ENCODE measurements at places on chromosomes 7 and 10.

DNA sequence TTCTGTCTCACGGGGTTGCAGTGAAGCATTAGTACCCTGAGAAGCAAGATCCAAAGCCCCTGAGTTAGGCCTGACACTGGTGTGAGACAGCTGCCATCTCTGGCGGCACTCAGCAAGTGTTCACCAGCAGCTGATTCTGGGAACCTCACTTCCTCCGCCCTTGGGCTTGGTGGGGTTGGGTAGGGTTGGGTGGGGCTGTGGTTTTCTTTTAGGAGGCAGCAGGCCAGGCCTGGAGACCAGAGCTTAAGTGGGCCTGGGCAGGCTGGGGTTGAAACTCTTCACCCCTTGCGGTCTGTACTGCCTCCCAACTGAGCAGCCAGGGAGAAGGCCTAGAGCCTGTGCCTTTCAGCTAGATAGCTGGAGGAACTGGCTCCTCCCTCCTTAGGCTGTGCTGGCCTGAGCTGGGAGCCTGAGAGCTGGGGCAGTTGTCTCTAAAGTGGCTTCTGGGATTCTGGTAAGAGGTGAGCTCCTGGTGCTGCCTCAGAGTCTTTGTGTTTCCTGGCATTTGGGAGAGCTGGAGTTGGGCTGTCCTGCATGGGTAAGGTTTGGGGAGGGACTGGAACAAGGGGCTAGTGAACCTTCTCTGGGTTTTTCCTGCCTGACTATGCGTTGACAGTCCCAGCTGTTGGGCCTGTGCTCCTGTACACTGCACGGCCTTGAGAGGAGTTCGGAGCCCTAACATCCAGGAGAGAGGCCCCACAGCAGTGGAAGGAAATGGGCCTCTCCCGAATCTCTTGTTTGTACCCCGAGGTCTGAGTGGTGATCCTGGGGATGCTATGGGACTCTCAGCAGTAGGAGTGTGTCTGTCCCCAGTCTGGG is 5.1 kb downstream of the TSPAN14 start:
- no peak for DNase-seq

- no peak for DNase-seq
Measured at GRCh38 chr7:68929781-68930261, 668.5 kb upstream of the AUTS2 start.

GRCh38 chr7:135913404-135913803 is 63.8 kb downstream of the MTPN start:
- DNase-seq, result no peak

- DNase-seq, result no peak
Measured at GRCh38 chr10:24848195-24848594, 104.2 kb downstream of the PRTFDC1 start.

GRCh38 chr7:116906391-116906790 is 44.0 kb downstream of the CAPZA2 start:
- no peak for DNase-seq

GRCh38 chr10:118020365-118020764 is 26.4 kb downstream of the RAB11FIP2 start:
- no peak for DNase-seq

DNA sequence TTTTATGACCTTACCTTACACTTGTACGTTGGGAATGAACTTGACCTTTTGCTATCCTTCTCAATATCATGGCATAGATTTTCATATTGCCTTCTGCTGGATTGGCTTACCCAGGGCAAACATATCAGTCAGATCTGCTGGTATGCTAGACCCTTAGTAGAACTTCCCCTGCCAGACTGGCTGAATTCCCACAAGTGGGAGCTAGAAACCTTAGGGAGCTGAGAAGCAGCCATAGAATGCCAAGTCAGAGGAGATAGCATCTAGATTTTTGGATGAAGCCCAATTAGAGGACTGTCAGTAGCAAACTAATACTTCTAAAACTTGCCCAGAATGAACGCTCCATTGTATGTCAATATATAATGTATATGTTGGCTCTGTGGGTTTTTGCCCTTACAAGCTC is 385.0 kb downstream of the NXPH1 start:
- DNase-seq, result no peak

DNA sequence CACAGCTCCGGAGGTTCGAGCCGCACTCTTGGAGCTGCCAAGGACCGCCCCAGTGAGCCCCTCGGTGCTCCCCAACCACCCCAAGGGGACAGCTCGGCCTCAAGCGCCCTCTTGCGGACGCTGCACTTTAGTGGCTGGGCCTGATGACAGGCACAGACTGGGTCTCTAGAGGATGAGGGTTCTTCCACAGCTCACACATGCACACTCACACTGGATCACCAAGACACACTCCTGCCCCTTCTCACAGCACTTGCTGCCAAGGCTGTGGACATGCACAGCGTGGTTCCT is 2.1 kb downstream of the RET start:
- no peak for DNase-seq

DNA sequence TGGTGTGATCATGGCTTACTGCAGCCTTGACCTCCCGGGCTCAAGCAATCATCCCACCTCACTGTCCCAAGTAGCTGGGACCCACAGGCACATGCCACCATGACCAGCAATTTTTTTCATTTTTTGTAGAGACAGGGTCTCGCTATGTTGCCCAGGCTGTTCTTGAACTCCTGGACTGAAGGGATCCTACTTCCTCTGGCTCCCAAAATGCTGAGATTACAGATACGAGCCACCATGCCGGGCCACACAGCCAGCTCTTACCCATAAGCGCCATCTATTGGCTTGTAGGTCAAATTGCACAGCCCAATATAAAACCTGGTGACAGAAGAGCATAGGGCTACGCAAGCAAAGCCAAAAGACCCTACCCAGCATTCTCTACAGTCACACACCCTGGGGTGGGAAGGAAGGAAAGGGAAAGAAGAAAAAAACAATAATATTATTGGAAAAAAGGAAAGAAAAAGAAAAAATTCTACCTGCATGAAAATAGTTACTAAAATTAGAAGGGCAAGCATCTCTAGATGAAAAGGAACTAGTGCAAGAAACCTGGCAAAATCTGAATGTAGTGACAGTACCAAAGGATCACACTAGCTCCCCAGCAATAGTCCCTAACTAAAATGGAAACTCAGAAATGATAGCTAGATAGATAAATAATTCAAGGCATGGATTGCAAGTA is 29.4 kb upstream of the AMPH start:
- DNase-seq, result peak; percentile 10

GRCh38 chr7:143408686-143409561 is at the start of gene EPHA1:
TSS of gene EPHA1 (minus strand) at chr7:143408856. CDS start at chr7:143408805, 51 bp downstream.
- DNase-seq, result no peak

GRCh38 chr10:103666087-103666761 is 172.7 kb downstream of the NEURL1 start:
- no peak for DNase-seq

DNA sequence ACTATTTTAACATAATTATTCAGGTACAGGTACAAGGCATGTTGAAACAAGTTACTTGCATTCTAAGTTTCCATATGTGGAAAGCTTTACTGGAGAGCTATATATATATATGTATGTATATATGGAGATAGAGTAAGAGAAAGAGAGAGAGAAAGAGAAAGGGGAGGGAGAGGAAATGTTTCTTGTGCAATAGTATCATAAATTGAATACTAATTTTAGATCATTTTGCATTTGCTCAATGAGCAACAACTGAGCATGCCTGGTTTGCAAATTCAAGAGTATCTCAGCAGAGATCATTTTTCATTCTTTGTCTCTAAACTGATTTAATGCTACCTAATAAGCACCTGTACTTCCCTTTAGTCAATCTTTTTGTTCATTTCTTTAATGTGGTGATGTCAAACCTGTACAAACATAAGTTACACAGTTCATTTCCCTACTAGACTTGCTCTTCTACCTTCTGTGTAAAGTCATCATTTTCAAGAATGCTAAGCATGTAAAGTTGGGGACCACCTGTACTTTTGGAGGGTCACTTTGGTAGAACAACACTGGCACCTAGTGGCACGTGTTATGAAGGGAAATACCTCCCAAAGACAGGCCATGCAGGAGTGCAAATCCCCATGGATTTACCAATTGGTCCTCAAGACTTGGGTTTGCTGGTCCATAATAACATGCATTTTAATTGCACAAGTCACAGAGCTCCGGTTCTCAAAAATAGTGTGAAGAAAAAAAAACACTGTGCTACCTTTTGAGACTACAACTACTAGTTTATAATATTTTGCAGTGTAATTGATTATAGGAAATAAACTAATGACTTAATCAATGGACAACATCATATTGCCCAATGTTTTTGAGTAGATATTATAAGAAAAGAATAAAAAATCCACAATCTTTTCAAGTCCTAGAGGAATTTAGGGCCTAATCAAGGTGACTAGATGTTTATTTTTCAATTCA is 431.2 kb upstream of the IGFBP3 start:
- DNase-seq, result no peak

DNA sequence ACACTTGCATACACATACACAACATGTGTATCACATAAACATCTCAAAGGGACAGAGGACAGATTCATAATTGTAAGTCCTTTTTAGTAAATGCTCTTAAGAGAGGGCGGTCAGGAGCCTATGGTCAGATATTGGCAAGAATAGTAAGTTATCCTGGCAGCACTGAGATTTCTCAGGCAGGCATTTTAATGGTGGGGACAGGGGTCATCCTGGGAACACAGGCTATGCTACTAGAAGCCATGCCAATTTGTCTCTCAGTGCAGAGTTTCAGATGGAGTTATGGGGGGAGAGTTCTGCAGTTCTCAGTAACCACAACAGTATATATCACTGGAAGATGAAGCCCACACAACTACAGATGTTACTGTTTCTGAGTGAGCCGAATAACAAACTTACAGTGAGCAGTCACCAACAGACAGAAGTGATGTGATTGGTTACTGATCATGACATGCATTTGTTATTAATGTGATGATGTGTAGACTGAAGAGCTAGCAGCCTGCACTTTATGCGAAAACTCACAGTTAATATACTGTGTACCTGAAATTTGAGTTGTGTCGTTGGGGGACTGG is 16.4 kb downstream of the ZNF487 start:
- DNase-seq, result no peak

DNA sequence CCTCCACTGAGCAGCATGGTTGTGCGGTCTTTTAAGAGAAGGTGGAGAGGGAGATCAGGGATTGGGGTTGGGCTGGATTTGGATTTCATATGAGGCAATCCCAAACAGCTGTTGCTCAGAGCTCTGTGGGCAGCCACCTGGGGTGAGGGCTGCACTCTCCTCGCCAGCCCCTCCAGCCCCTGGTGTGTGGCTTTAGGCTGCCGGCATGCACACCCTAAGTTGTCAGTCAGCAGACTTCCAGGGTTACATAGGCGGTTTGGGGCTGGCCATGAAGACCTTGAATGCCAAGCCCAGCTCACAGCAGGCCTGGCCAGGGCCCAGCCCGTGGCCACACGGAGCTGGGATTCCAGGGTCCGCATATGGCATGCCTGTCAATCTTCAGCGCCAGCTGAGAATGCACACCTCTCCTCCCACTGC is 54.8 kb downstream of the ZMIZ1 start:
- DNase-seq, result no peak

DNA sequence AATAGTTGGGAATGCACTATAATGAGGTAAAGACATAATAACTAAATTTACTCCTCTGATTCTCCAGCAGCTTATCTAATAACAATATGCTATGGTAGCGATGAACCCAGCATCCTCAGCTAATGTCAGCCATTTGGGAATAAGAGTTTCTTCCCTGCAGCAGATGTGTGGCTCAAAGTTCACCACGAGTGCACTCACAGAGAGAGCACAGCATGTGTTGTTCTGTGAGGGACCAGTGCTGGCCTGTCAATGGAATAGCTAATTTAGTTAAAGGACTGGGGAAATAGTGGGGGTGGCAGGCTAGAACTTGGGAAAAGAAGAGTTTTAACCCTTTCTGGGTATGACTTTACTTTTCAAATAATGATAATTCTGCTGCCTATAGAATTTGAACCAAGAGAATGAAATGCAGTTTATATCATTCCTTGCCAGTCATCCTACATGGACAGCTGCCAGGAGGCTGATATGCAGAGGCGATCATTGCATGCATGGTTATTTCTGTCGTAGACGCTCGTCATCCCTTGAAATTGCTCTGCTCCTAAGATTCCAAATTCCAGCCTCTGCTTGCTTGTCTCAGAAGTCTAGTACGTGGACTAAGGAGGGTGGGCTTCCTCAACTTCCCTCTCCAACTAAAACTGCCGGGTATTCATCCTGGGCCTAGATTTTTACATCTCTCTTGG is 355.6 kb downstream of the RNLS start:
- DNase-seq, result no peak

GRCh38 chr7:38335128-38335491 is 61.7 kb upstream of the TARP start:
- no peak for DNase-seq

DNA sequence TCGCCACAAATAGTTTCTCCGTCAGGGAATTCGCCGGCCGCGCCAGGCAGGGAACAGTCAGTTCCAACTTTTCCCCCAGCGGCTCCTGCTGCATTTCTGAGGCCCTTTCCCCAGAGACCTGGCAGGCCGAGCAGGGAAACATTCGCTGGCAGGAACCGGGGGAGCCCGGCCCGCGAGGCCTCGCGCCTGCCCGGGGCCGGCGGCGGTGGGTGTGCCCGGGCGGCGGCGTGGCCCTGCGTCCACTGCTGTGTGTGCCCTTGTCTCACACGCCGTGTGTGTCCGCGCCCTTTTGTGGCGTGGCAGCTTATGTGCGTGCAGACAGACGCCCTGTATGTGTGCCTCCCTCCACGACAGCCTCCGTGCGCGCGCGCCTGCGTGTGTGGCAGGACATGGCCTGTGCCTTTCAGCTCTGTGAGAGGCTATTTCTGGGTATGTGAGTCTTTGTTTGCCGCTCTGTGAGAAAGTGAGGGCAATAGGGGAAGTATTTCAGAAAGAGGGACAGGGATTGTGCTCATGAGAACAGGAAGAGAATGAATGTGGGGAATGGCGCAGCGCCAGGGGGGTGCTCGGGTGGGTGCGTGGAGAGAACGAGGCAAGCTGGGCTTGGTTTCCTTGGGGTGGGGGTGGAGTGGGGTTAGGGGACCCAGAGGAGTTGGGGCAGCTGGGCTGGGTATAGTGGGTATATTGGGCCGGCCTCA is 689 bp upstream of the SMARCD3 start:
- no peak for DNase-seq

DNA sequence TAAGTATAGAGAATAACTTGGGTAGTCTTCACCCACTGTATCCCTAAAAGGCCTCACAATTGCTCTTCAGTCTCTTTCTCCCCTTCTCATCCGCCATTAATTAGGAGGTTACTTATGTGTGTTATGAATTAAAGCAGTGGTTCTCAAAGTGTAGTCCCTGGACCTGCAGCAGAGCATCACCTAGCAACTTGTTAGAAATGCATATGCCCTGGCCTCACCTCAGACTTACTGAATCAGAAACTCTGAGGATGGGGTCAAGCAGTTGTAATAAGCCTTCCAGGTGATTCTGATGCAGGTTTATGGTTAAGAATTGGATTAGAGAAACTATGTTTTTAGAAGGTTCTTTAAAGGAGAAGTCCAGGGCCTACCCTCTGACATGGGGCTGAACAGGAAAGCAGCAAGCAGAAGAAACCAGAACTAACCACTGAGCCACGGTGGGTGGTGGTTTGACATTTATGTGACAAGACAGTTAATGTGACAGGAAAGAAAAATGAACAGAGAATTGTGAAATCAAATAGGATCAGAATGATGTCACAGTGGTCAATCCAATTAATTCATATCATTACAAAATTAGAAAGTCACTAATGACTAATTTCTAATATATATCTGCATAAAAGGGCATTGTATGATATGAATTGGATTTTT is 37.6 kb downstream of the ENTPD1 start:
- no peak for DNase-seq
